Cortex of kidney (tissue), 1 donor: ENCODE measurements at places on chromosomes 7 and 10.

DNA sequence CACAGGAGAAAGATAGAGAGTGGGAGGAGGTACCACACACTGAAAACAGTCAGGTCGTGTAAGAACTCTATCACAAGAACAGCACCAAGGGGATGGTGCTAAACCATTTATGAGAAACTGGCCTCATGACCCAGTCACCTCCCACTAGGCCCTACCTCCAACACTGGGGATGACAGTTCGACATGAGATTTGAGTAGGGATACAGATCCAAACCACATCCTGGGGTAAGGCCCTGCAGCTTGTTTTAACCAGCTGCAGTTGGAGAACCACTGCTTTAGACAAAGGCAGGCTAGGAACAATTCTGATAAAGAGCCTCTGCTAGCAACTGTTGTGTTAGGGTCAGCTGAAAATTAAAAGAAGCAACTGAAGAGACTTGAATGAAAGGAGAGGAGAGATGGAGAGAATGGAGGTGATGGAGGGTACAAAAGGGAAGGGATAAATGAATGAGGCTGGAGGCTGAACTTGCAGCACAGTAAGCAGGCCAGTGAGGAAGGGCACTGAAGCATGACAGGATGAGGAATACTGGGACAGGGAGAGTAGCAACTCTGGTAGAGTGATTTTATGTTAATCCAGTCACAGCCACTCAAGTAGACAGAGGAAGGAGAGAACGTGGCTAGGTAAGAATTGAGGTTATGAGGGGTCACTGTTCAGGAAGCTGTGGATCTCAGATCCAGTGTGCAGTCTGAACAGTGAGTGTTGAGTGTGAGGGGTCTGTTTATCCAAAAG lies 23.6 kb downstream of the MEST start:
- DNase-seq: no peak

- DNase-seq: no peak
Measured at GRCh38 chr10:66783316-66783715, 142.5 kb upstream of the LRRTM3 start.

- no peak for DNase-seq
Measured at GRCh38 chr7:37550872-37551271, 102.2 kb upstream of the ELMO1 start.

GRCh38 chr10:122424059-122424458 lies 30.4 kb upstream of the ARMS2 start:
- no peak for DNase-seq

GRCh38 chr7:72706521-72706920 lies 121.5 kb downstream of the TYW1B start:
- DNase-seq: no peak

- DNase-seq: no peak
Measured at GRCh38 chr7:155227788-155228458, 69.8 kb upstream of the INSIG1 start.

GRCh38 chr7:45104844-45105587 lies 6.5 kb downstream of the TBRG4 start:
- DNase-seq: no peak
